ENCODE measurements at places on chromosomes 11 and 22.

DNA sequence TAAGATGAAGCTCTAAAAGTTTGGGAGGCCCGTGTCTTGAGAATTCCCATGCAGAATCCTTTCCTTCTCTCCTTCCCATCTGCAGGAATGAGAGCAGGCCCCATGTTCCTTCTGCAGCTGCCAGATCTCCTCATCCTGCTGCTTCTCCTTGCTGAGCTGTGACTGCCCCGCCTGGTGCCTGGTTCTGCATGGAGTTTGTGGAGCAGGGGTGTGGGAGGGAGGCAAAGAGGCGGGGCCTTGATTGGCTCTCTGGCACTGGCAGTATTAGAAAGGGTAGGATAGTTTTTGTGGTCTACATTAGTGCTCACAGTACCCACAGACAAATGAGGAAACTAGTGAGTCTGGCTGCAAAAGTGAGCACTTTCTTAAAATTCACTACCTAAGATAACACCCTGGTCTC lies 91.1 kb upstream of the CLPB start:
- DNase-seq: no peak

DNA sequence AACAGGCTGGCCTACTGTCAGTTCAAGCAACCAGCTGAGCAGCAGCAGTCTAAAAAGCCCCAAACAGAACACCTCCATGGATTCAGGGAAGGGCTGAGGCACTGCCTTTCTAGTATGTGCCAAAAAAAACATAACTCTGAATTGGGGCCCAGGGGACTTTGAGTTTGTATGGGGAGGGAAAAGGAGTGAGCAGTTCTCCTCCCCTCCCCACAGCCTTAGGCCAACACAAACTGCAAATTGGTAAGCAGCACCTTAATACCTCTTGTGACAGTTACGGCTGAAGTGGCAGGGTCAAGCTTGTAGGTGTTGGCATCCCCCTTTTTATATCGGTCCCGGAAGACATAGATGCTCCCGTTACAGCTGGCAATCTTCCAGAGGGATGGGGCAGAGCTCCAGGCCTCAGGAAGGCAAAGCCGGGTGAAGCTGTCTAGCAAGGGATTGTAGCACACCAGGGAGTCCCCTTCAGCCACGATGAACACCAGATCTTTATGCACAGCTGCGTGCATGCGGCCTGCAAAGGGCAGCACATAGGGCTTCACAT lies 6.0 kb downstream of the KBTBD4 start:
- no peak for DNase-seq

DNA sequence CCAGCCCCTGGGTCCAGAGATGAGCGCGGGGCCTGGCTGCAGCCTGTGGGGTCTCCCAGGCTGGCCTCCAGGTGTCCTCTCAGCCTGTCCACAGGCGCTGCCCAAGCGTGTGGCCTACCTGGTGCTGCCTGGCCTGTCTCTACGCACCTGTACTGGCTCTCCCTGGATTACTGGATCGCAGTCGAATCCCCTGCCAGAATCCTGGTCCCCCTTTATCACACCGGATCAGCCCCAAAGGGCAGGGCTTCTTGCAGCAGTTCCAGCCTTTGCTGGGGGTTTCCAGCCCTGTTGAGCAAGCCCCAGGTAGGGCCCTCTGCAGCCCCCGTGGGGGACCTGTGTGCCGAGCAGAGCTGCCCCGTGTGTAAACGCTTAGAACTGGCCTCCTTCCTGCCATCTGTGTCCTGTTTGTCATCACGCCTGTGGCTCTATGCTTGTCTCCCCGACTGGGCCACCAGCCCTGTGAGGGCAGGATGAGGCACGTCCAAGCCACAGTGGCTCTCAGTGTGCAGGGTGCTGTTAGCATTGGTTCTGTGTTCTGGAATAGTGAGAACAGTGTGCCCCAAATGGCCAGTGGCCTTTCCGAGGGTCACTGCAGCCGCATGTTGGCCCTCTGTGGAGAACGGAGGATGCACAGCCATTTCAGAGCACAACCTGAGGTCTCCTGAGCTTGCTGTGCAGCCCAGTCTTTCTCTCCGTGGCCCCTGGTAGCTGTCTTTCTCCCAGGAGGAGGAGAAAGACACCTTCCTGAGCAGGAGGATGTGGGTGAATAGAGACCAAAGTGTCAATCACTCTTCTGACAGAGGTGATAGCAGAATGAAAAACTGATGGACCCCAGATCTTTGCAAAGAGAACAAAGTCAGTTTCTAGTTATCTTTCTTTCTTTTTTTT lies 13.9 kb upstream of the TXNRD2 start:
- DNase-seq: no peak

DNA sequence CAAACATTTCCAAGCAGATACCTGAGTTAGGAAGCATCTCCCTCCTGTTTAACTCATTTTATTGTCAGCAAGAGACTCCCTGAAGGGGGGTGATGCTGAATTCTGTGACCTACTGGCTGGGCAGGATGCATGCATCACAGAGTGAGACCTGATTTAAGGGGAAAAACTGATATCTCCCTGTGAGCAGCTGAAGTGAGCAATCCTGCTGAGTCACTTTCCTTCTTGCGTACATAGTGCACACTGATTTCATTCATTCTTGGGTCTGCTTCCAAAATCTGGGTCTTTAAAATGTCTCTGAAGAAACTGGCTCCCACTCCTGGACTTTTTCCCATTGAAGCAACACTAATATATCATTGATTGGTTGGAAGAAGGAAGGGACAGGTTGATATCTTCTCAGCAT lies 23.3 kb downstream of the P4HA3 start:
- DNase-seq: no peak

GRCh38 chr22:23305321-23305910 lies 125.1 kb downstream of the BCR start:
- no peak for DNase-seq

GRCh38 chr11:115765803-115766239 lies 261.6 kb upstream of the CADM1 start:
- no peak for DNase-seq

- no peak for DNase-seq
Measured at GRCh38 chr11:18676803-18677202, 21.8 kb upstream of the TMEM86A start.

Measured in stimulated activated naive CD4-positive, alpha-beta T cell (primary cell).